Stimulated activated CD4-positive, alpha-beta T cell treated with anti-CD3 and anti-CD28 coated beads, TNF-alpha, amount 100 ng/mL, for 1 hour (primary cell): ENCODE measurements at places on chromosomes 4 and X.
A peak's percentile ranks its signal among the peaks of the same experiment; 100 is the strongest.

GRCh38 chrX:153953342-153953830, 8.9 kb upstream of the RENBP start:
- peak; percentile 71 for DNase-seq

DNA sequence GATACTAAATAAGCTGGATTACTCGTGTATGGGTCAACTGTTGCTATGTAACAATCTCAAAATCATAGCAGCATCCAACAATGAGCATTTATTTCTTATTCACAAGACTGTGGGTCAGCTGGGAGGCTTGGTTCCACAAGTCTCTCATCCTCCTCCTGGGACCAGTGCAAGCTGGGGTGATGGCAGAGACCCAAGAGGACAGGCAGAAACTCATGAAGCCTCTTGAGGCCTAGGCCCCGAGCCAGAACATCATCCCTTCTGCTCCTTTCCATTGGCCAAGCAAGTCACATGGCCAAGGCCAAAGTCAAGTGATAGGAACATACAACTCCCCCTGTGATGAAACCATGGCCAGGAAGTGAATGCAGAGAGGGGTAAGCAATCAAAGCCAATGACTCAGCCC, 422.1 kb downstream of the BCOR start:
- DNase-seq, result no peak

DNA sequence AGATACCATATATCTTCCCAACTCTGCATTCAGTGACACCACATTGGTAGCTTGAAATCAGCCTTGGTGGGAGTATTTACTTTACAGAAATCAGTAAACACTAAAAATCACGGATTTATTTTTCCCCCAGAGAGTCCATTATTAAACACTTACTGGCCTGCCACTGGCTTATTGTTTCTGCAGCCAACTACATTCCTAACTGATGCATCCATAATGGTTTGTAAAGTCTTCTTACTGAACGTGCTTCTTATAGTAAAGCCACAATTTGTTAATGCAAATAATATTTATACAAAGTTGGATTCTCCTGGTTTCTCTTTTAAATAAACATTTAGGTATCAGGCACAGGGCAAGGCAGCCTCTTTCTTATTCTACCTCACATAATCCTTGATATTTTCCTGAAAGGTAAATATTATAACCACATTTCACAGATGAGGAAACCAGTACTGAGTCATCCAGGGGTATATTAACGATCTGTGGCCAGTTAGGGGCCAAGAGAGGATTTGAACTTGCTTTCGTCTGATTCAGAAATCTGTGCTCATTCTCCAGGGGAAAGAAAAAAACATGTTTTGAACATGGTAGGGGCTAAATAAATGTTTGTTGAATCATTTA, 136.5 kb downstream of the RAB28 start:
- DNase-seq, result no peak

GRCh38 chrX:74940414-74940813, 15.2 kb upstream of the NEXMIF start:
- DNase-seq, result no peak

- no peak for DNase-seq
Measured at GRCh38 chrX:68599256-68600152, 48.0 kb upstream of the STARD8 start.

- DNase-seq, result no peak
Measured at GRCh38 chr4:41957634-41958033, 22.4 kb downstream of the TMEM33 start.

- DNase-seq, result no peak
Measured at GRCh38 chr4:40241026-40241425, 44.2 kb downstream of the RHOH start.

GRCh38 chr4:131638781-131639180, 1510.3 kb upstream of the PCDH10 start:
- no peak for DNase-seq

- DNase-seq, result no peak
Measured at GRCh38 chrX:133555782-133556458, 140.6 kb upstream of the GPC4 start.

DNA sequence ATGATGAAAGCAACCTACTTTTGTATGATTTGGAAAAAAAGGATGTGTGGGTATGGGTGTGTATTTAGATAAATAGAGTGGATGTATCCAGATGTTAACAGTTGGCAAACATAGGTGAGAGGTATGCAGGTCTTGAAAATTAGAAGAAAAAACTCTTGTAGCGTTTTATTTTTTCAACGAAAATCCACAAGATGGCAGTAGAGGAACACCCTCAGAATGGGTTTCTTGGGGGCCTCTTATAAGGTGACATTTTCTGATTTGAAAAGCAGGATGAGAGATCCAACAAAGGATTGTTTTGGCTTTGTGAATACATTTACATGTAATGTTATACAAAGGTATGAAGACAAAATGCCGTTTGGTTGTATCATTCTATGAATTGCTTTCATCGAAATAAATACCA, 68.3 kb downstream of the FMR1NB start:
- DNase-seq, result no peak

DNA sequence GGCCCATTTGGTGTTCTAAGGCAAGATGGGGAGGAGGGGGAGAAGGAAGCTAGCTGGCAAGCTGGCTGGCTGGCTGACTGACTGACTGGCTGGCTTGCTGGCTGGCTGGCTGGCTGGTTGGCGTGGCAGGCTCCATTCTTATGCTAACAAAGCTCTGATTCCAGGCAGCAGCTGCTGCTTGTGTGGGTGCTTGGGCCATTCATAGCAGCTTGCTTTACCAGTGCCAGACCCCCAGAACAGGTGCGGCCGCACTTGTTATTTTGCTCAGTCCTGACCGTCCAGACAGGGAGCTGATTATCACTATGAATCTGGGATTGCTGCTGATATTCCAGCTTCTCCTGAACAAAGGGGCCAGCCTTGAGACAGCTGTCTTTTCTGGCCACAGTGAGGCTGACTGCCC, 131.2 kb upstream of the PAK3 start:
- DNase-seq, result no peak

DNA sequence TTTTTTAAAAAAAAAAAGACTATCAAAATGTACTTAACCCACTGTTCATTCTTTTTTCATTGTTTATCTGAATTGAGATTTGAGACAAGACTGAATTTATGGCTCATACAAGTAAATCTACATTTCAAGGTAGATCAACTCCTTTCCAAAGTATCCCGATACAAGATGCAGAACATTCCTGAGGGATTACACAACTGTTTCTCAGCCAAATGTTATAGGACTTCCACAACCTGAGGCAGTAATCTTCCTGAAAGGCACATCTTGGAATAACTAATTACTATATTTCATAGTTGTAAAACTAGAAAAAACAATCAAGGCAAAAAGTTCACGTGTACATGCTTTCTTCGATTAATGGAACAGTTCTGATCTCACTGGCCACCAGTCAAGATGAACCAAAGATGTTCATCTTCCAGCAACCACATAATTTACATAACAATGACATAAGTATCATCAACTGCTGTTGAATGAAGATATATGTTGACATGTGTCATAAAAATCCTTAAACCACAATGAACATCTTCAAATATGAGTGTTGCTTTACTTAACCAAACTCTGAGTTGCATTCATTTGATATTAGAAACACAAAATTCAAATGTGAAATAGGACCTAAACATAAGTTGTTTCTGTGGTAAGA, 225.2 kb upstream of the DKK2 start:
- no peak for DNase-seq

DNA sequence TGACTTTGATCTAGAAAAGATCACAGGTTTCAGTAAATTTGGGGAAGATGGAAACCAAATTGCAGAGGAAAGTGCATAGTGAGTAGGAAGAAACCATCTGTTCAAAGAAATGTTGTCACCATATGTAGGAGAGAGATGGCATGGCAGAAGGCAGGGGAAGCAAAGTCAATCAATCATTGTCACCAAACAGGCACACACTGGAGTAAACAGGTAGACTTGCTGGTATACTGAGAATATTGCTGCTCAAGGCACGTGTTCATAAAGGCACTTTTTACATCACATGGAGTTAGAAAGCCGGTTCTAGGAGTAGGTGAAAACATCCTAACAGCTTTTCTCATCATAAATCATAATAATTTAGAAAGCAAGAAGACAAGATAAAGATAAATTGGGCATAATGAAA, 550.5 kb upstream of the FAT1 start:
- no peak for DNase-seq

DNA sequence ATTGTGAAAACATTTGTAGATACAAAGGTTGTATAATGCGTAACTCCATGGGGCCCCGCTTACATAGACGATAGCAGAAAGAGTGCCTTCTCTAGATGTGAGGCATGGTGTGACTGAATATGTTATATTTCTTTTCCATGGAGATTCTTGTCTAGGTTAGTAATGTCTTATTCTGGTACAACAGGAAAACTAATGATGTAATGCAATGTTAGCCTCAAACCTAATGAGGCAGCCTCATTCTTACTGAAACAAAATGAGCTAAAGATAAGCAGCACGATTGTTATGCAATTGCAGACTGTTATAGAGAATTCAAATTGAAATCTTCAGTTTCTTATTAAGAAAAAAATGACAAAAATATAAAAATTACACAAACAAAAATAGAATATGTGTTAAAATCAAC, 171.1 kb upstream of the ANKRD50 start:
- DNase-seq, result no peak

DNA sequence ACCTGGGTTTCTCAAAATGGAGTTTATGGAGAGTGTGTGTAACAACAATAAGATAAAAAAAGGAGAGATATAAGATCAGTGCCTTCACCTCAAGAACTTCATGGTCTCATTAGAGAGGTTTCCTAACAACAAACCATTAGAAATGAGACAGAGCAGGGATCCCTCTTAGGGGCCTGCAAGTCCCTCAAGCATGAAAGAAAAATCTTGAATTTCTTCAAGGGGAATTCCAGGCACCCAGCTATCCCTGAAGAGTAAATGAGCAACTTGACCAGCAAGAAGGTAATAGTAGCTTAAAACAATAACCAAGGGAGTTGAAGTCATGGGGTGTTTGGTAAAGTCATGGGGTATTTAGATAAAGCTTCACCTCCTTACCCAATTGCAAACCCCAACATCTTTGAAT, 49.7 kb upstream of the TLR3 start:
- DNase-seq, result no peak

DNA sequence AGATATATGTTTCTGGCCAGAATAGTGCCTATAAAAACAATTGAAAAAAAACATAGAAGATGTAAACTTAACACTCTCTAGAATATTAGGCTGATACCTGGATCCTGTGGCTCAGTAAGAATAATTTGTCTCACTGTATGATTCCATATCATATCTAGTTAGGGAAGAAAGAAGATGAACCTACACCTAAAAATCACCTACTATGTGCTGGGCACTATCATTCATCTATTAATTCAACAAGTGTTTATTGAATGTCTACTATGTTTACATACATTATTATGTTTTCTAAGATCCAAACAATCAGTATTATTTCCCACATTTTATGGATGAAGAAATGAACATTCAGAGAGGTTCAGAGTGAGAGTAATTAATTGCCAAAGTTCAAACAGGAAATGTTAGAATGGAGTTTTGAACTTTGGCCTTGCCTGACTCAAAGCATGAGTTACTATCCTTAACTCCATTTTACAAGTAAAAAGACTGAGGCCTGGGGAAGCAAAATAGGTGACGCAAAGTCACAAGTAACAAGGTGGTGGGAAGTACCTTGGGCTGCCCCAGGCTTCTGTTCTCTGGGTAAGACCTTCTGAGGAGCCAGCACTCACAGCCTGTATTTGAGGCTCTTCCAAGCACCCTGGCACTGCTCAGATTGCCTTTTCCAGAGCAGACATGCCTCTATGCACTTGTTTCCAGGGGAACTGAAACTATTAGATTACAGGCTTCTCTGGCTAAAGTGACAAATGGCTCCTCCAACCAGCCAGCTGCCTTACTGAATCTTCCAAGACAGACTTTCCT, 111.1 kb upstream of the ACSL4 start:
- DNase-seq, result no peak

DNA sequence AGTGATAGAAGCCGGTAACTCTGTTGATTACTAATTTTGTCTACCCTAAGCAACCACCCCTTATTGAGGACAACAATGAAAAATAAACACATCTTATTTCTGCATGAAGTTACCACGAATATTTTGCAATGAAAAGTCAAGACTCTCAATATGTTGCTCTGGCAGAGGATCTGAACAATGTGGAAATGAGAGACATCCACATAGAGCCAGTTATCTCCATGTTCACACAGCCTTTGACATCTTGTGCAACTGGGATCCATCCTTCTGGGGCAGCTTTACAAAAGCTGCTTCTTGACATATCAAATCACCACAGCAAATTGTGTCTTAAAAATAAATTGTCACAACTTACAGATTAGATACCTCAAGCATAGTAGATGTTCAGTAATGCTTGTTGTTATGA, 10.2 kb downstream of the EDNRA start:
- DNase-seq, result no peak

DNA sequence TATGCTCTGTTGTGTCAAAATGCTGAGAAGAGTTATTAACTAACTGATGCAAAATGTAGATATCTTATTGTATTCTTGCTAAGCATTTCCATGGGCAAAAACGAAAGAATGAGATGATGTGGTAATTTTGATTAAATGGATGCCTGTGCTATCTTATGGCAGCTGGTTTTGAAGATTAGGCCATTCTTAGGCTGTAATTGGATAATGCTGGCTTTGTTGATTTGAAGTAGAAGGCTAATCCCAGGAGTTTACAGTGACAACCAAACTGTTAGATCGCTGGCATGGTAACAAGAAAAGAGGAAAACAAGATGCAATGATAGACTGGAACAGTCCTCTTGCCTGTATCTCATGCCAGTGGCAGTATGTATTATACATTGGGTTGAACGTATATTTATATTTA, 74.1 kb upstream of the WDR44 start:
- no peak for DNase-seq

GRCh38 chr4:124478470-124478869, 234.1 kb downstream of the ANKRD50 start:
- no peak for DNase-seq

DNA sequence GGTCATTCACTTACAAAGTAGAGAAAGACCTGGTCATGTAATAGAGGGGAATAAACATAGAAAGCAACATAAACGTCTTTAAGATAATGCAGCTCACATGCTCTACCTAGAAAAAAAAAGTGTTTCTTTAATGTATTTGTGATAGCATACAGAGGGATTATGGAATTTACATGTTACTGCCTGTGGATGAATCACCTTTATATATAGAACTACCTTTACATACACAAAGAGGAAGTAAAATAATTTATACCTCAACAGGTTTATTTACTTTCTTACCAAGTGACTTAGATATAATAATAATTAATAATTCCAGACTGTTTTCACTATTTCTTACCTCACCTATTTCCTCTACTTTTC, 81.5 kb downstream of the PPP3CA start:
- no peak for DNase-seq
